ENCODE measurements at places on chromosomes 5 and 9. TPM values are rescaled to one million over a fixed set of nuclear protein-coding genes. Genes with fewer than 3 reads are reported as not detected.

Gene IFNB1
- 3.2 TPM for total RNA-seq

- no peaks in the 10 kb centered on the region for H3K4me1 ChIP-seq
- no peak overlapping the region for H3K4me3 ChIP-seq
- no peak overlapping the region for H3K27ac ChIP-seq
- DNase-seq = no peak
Observed at GRCh38 chr5:39461007-39461682, 36.4 kb upstream of the DAB2 start.

Gene RANBP17
- 15.9 TPM for total RNA-seq

Gene KIF3A
- 25.6 TPM for total RNA-seq

Gene RORB
- 0.17 TPM for total RNA-seq

GRCh38 chr5:53027913-53028312, 38.8 kb downstream of the ITGA2 start:
- no peaks in the 10 kb centered on the region for H3K27me3 ChIP-seq
- peak overlapping the region; percentile 23 for H3K27ac ChIP-seq
- peaks cover 42% of the 10 kb centered on the region for H3K4me1 ChIP-seq
- H3K36me3 ChIP-seq = no peaks in the 10 kb centered on the region

- H3K4me3 ChIP-seq = no peak overlapping the region
- H3K36me3 ChIP-seq = no peaks in the 10 kb centered on the region
- H3K27ac ChIP-seq = no peak overlapping the region
- peaks cover 2% of the 10 kb centered on the region for H3K4me1 ChIP-seq
- DNase-seq = peak; percentile 42
- H3K27me3 ChIP-seq = no peaks in the 10 kb centered on the region
Observed at GRCh38 chr5:60339691-60340201, 360.2 kb downstream of the DEPDC1B start.

Gene LOX
- 1,249 TPM for total RNA-seq

DNA sequence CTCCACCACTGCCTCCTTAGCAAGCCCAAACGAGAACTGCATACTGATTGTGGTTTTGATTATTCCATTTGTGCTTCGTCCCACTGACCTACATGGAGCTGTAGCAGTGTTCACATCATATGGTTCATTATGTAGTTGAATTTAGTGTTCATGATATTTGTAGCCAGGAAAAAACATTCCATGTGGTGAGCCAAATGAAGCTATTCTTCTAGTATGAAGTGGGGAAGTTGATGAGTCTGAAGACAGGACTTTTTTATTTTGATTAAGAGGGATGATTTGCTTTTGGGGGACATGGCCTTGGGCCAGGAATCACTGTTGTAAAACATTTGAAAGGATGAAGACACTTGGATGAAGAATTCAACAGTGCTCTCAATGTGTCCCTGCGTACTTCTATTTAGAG, 192.9 kb upstream of the SLC27A6 start:
- H3K4me3 ChIP-seq = no peak overlapping the region
- no peaks in the 10 kb centered on the region for H3K36me3 ChIP-seq
- DNase-seq = no peak
- H3K27ac ChIP-seq = no peak overlapping the region
- no peaks in the 10 kb centered on the region for H3K27me3 ChIP-seq

DNA sequence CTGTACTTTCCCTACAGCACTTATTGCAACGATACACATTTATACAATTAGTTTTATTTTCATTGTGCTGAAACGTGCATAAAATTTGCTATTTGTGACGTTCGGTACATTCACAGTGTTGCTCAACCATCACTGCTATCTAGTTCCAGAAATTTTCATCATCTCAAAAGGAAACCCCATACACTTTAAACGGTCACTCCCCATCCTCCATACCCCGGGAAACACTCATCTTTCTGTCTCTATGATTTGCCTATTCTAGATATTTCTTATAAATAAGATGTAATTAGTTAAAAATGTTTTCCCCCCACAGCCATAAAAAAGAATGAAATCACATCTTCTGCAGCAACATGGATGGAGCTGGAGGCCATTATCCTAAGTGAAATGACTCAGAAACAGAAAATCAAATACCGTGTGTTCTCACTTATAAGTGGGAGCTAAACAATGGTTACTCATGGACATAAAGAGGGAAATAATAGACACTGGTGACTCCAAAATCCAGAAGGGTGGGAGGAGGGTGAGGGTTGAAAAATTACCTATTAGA, 40.2 kb upstream of the TEX48 start:
- H3K27me3 ChIP-seq = no peaks in the 10 kb centered on the region
- H3K27ac ChIP-seq = no peak overlapping the region
- no peaks in the 10 kb centered on the region for H3K36me3 ChIP-seq
- H3K4me1 ChIP-seq = peaks cover 16% of the 10 kb centered on the region

DNA sequence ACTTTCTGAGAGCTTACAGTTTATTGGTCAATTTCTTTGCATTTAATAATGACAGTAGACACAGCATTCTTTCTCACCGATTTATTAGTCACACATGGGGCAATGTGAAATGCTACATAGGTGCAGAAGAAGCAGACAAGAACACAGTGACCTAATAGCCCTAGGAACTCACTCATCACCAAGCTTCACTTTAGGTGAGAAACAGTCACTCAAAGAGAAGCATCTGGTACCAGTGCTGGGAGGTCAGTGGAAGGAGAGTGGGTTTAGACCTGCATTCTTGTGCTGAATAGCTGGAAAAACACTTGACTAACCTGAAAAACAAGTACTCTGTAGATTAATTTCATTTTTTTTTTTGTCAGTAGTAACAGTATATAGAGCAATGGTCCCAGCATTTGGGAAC, 179.6 kb downstream of the GRIA1 start:
- no peak for DNase-seq
- H3K36me3 ChIP-seq = no peaks in the 10 kb centered on the region
- no peak overlapping the region for H3K27ac ChIP-seq
- H3K27me3 ChIP-seq = no peaks in the 10 kb centered on the region

Gene PPP1R2B
- total RNA-seq = not detected

Gene DNAH5
- total RNA-seq = 3.2 TPM

GRCh38 chr9:38683336-38683735, 36.6 kb downstream of the FAM240B start:
- H3K27me3 ChIP-seq = no peaks in the 10 kb centered on the region
- no peak for DNase-seq
- H3K4me1 ChIP-seq = peaks cover 34% of the 10 kb centered on the region
- H3K36me3 ChIP-seq = no peaks in the 10 kb centered on the region
- H3K27ac ChIP-seq = no peak overlapping the region
